ENCODE measurements at places on chromosomes 6 and 20.

- no peak for DNase-seq
Observed at GRCh38 chr20:34083137-34083536, 28.9 kb downstream of the EIF2S2 start.

DNA sequence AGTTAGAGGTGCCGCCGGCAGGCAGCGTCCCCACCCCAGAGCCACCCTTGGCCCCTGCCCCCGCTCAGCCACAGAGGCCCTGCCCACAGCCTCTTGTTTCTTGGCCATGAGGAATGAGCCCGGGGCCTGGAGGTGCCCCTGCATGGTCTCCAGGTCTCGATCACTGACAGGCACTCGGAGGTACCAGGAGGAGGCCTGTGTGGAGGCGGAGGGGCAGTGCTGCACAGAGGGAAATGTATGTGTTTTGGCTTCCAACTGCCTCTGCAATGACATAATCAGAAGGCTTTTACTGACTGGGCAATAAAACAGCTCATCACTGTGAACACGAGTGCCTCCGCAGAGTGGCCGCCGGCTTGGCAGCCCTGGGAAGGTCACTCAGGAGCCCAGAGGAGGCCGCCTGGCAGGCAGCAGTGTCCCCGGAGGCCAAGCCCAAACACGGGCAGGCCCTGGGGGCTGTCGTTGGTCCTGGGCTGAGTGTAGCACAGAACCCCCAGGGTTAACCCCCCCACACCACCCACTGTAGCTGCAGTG is 61.1 kb upstream of the GATA5 start:
- no peak for DNase-seq

- DNase-seq = no peak
Observed at GRCh38 chr6:53510746-53511145, 34.2 kb downstream of the GCLC start.

DNA sequence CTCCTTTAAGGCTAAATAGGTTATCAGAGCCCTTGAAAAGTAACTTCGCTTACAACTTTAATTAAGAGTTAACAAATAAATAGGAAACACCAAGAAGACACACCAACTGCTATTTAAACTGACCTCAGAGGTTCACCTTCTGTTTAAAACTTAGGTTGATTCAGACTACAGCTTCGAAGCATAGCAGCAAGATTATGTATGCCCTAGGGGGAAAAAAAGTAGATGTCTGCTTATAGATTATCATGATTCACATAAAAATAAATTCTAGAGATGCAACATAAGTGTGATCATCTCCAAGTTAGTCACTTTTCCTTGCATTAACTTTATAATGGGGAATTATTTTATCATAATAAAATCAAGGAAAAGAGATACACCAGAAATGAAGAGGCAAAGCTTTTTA is 8.9 kb downstream of the PNISR start:
- DNase-seq = no peak

DNA sequence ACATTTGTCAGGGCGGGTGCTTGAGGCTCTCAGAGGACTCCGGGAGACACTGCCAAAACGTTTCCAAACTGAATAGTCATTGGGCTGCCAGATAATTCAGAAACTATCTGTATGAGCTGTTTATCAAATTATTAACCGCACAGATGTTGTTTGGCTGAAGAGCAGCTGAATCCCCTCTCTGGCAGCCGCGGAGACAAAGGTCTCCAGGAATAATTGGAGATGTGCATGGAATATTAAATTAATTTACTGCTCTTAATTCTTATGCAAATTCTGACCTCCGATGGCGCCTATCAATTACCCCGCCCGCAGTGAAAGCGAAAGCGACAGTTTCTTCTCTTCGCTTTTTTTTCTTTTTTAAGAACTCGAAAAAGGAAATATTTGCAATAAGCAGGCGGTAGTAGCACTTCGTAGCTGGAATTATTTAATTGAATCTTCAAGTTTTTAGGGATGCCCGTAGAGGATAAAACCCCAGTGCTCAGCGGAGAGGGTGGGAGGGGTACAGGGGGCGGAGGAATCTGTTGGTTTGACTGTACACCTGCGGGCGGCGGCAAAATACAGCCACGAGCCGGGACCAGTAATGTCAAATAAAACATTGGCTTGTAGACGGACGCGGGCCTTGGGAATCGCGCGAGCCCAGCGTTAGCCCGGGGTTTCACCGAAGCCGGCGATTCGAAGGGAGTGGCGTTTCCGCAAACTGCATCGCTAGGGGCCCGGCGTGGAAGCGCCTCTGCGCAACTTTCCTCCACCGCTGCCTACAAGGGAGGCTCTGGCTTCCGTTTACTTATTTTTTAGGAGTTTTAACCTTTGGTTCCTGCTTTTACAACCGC is 6.2 kb downstream of the LINC00237 start:
- DNase-seq = peak; percentile 31

DNA sequence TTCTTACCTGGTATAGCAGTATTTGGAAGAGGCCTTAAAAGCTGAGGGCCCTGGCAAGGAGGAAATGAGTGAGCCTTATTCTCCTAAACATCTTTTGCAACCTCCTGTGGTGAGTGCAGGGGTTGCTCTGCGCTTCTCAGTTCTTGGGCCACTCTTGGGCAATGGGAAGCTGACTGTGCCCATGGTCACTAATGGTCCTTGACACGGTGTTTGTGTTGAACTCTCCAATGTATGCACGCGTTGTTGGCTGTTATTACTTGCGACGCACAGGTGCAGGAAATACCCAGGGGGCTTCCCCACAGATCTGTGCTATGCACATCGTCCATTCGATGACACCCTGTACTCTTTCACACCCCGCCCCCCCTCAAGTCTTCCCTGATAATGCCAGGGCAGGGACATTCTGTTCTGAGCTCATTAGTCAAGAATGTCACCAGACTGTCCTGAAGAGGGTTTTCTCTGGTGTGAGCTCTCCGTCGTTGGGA is 79.7 kb downstream of the EDN1 start:
- DNase-seq = no peak

GRCh38 chr6:3715285-3715684 is 36.2 kb downstream of the PXDC1 start:
- no peak for DNase-seq

- DNase-seq = peak; percentile 82
Observed at GRCh38 chr6:139124887-139125672, 9.8 kb upstream of the HECA start.

DNA sequence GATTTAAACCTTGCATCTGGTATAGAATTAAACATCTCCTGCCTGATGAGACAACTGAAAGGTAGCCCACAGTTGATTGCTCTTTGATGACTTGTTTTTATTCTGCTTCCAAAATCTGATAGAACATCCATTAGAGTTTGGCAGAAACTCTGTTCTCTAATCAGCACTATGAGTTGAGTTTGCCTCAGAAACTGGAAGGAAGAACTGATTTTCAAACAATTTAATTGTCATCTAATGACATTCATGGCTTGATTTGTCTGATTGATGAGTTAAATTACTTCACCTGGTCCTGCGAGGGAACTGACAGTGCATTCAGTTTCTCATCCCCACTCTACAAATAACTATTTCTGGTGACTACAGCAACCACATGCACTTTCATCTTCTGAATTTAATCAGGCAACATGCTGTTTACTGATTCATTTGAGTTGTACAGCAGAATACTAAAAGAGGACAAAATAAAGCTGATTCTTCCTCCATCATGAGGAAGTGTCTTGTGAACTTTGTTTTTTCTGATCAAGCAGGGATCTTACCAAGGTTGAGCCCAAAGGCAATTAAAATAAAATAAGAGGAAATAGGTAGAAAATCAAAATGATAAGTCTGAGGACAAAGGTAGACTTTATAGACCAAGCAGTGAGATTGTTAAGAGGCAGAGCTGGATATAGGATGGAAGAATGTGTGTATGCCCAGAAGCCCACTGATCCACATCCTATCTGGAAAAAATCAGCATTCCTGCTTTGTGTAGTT is 15.7 kb upstream of the MRAP2 start:
- no peak for DNase-seq

DNA sequence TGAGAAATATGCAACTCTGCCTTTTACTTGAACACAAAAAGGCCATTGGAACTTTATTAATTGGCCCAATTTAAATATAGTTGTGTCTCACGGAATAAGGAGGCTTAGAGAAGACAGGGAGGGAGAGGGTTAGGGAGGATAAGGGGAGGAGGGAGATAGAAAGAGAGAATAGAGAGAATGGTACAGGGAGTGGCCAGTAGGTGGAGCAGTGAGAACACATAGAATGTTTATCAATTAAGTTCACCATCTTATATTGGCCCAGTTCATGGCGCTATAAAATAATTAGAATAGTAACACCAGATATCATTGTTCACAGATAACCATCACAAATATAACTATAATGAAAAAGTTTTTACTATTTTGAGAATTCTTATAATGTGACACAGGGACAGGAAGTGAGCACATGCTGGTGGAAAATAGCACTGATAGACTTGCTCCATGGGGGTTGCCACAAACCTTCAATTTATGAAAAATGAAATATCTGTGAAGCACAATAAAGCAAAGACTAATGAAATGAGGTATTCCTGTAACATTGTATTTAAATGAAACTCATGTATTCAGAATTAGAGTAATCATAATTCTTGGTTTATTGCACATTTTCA is 374.1 kb upstream of the MANEA start:
- DNase-seq = no peak

GRCh38 chr6:168095716-168096250 is 16.8 kb upstream of the FRMD1 start:
- DNase-seq = no peak

- DNase-seq = no peak
Observed at GRCh38 chr6:100023798-100024197, 29.8 kb upstream of the MCHR2 start.

- DNase-seq = no peak
Observed at GRCh38 chr6:106146852-106147351, 60.8 kb downstream of the PRDM1 start.

Measured in stimulated activated CD4-positive, alpha-beta T cell treated with anti-CD3 and anti-CD28 coated beads, Interleukin-1b, Interleukin-23, amount 100 ng/mL, for 48 hours (primary cell).